ENCODE measurements at places on chromosomes 11 and 22.

DNA sequence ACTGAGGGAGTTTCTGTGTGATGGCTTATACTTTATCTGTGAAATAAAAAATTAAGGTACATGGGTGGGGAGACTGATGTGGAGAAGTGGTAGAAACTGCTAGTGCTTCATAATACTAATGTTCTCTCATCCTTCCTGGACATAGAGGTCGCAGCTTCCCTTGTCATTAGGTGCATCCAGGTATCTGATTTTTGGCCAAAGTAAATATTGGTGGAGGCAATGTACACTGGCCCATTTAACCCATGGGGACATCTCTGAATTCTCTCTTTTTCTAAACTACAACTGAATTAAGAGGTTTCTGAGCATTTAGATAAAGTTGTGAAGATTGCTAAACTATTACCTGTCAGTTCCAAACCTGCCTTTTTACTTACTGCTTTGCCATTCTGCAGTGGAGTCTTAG is 140.9 kb upstream of the CHORDC1 start:
- DNase-seq = no peak
- H3K4me3 ChIP-seq = no peak overlapping the region
- H3K27ac ChIP-seq = no peak overlapping the region
- H3K4me1 ChIP-seq = no peaks in the 10 kb centered on the region

DNA sequence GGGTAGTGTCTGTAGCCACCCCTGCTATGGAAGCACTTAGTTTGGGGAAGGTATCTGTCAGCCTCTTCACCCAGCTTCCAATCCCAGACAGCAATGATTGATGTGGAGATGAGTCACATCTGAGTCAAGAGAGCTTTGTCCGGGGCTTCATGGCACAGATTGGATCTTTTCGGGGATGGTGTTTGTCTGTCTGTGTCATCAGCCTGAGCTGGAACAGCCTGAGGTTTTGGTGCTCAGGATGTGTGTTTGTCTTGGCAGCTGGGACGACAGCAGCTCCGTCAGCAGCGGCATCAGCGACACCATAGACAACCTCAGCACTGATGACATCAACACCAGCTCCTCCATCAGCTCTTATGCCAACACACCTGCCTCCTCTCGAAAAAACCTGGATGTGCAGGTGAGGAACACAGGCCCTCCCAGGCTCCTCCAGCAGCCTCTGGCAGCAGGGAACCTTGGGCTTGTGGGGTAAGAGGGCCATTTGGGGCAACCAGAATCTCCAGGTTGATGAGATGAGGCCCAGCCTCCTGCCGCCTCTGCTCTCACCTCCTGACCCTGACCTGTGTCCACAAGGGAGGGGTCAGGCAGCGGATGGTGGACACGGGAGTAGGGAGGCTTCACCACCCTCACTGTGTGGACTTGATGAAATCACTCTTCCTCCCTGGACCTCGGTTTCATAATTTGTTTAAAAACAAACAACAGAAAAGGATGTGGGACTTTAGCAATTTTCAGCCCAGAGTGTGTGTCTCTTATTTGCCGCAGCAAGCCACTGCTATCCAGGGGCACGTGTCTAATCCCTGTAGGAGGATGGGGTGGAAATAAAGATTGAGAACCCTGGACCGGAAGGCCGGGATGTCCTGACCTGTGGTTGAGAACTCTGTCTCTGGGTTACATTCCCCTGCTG is 124.3 kb downstream of the DBX1 start:
- H3K27me3 ChIP-seq = no peaks in the 10 kb centered on the region
- no peaks in the 10 kb centered on the region for H3K4me1 ChIP-seq
- no peak for DNase-seq
- H3K4me3 ChIP-seq = no peak overlapping the region

- no peaks in the 10 kb centered on the region for H3K4me1 ChIP-seq
- no peak overlapping the region for H3K27ac ChIP-seq
- no peaks in the 10 kb centered on the region for H3K27me3 ChIP-seq
Measured at GRCh38 chr22:30113494-30113893, 33.2 kb downstream of the HORMAD2 start.

DNA sequence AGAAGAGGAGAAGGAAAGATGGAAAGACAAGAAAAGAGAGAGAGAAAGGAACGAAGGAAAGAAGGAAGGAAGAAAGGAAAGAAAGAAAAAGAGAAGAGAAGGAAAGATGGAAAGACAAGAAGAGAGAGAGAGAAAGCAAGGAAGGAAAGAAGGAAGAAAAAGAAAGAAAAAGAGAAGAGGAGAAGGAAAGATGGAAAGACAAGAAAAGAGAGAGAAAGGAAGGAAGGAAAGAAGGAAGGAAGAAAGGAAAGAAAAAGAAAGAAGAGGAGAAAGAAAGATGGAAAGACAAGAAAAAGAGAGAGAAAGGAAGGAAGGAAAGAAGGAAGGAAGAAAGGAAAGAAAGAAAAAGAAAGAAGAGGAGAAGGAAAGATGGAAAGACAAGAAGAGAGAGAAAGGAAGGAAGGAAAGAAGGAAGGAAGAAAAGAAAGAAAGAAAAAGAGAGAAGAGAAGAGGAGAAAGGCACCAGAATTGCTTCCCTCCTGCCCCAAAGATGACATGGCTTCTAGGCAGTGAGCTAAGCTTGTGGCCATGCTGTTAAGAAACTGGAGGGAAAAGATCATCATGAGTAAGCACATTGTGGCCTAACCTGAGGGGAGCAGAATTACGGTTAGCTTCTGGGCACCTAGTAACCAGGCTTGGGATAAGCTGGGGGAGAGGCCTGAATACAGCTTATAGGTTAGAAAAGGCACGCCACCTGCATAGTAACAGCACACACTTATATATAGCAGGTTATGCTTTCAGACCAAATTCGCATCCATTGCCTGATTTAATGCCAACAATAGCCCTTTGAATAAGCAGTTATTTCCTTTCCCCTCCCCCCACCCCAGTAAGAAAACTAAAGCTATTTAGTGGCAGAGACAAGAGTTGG is 2.3 kb upstream of the ST3GAL4 start:
- no peak for DNase-seq
- H3K27me3 ChIP-seq = no peaks in the 10 kb centered on the region
- H3K27ac ChIP-seq = peak overlapping the region; percentile 14
- H3K4me1 ChIP-seq = peaks cover 66% of the 10 kb centered on the region

DNA sequence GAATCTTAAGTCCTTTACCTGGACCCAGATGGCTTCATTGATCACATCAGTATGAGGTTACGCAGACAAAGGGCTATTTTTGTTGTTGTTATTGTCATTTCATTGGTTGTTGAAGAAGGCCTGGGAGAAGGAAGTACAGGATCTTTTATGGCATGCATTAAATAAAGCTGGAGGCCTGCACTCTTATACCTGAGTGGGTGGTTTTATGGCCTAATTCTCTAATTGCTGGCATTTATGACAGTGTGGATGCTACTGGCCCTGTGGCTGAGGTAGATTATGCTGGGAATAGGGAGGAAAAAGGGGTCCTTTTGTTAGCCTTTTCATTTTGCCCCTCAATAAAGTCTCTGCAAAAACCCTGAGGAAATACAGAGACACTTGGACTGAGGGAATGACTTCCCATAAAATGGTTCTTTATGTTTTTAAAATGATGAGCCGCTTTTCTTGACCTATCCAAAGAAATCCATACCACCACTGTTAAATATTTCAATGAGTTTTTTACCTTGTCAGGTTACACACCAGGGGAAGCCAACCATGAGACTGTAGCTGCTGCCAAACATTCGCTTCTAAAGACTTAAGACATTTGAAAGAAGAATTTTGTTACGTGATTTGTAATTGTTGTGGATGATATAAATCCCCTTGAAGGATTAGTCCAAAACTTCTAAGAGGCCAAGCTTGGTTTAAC is 6.8 kb downstream of the KMT2A start:
- peaks cover 24% of the 10 kb centered on the region for H3K4me1 ChIP-seq
- no peak for DNase-seq
- H3K36me3 ChIP-seq = peaks cover 4% of the 10 kb centered on the region
- H3K27me3 ChIP-seq = no peaks in the 10 kb centered on the region
- no peak overlapping the region for H3K27ac ChIP-seq

GRCh38 chr11:130031945-130032344 is 29.3 kb upstream of the PRDM10 start:
- no peak for DNase-seq
- H3K27me3 ChIP-seq = no peaks in the 10 kb centered on the region
- no peak overlapping the region for H3K4me3 ChIP-seq

- no peaks in the 10 kb centered on the region for H3K36me3 ChIP-seq
- no peaks in the 10 kb centered on the region for H3K27me3 ChIP-seq
- H3K4me1 ChIP-seq = peaks cover 11% of the 10 kb centered on the region
- H3K4me3 ChIP-seq = peak overlapping the region; percentile 59
Measured at GRCh38 chr11:18705651-18706281, 7.2 kb downstream of the TMEM86A start.

DNA sequence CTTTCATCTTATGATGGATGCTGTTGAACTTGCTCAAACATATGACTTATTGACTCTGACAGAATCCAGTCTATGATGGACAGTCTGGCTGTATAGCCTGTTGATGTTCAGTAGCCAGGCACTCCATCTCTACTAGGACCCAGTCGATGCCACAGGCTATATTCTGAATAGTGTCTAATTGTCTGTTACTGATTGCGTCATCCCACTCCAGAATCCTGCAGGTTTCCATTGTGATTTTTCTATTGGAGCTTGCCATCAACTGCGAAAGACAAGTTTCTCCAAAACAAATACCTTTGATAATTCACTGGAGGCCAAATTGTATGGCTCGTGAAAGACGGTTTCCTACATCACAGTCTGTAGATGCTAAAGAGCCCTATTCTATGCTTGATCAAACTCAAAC is 481.7 kb upstream of the CHORDC1 start:
- no peaks in the 10 kb centered on the region for H3K36me3 ChIP-seq
- no peak for DNase-seq
- H3K4me3 ChIP-seq = no peak overlapping the region

DNA sequence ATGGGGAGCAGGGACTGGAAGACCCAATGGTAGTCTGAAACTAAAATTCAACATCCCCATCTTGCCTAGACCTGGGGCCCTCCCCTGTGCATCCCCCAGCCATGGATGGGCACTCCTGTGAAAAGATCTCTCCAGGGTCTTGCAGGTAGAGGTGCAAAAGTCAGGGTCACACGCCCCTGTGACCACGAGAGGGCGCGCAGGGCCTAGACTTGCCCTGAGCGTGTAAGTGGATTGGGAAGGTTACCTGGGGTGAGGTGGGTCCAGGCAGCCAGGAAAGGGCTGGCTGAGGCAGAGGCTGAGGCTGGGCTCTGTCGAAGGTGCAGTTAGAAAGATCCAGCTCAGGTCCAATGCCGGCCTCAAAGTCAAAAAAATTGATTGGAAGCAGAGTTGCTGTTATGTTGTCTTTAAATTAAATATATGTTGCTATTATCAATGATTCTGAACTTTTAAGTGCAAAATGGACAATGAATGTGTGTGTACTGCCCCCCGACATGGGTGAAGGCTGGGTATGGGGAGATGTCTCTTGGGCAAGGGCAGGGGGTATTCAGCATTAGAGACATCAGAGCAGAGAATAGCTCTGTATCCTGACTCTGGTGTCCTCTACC is 4.8 kb upstream of the POU2F3 start:
- no peak for DNase-seq
- H3K36me3 ChIP-seq = no peaks in the 10 kb centered on the region
- H3K27me3 ChIP-seq = peaks cover 41% of the 10 kb centered on the region
- H3K27ac ChIP-seq = no peak overlapping the region

DNA sequence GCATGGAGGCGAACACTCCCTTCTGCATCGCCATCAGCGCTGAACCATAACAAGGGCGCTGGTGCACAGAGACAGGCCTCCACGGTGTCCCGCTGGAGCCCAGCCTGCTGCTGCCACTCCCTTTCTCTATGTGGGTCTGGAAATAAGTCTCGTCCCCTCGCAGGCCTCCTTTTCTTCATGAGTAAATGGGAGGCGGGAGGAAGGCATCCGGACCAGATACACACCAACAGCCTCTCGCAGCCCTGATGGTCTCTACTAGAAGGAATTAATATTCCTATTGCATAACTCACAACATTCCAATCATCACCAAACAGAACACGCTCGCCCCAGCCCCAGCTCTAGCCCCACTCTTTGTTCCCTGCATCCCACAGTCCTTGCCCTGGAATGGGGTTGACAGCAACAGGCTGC is 14.9 kb downstream of the RASD2 start:
- no peaks in the 10 kb centered on the region for H3K4me1 ChIP-seq
- H3K27ac ChIP-seq = no peak overlapping the region
- no peak overlapping the region for H3K4me3 ChIP-seq
- H3K36me3 ChIP-seq = no peaks in the 10 kb centered on the region
- H3K27me3 ChIP-seq = no peaks in the 10 kb centered on the region
- no peak for DNase-seq

DNA sequence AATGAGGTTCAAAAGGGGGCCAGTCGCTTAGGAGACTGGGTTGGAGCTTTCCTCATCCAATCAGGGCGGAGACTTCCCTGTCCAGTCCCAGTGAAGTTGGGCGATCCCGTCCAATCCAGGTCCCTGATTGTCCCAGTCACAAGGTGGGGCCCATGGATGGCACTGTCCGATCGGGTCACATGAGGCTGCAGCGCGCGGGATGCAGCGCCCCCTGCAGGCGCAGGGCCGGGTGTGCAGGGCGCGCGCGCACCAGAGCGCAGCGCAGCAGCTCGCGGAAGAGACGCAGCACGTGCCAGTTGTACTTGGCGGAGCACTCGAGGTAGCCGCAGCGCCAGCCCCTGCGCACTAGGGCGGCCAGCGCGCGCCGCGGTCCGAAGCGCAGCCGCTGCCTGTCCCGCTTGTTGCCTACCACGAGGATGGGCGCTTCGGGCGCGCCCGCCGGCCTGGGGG is 2.3 kb downstream of the RASL10A start:
- peaks cover 9% of the 10 kb centered on the region for H3K27me3 ChIP-seq
- H3K4me3 ChIP-seq = no peak overlapping the region
- H3K36me3 ChIP-seq = no peaks in the 10 kb centered on the region
- no peak for DNase-seq
- no peak overlapping the region for H3K27ac ChIP-seq

- no peak for DNase-seq
- H3K27ac ChIP-seq = no peak overlapping the region
- no peaks in the 10 kb centered on the region for H3K36me3 ChIP-seq
- no peak overlapping the region for H3K4me3 ChIP-seq
Measured at GRCh38 chr11:127943763-127944162, 643.6 kb downstream of the ETS1 start.

GRCh38 chr11:76885390-76886097 is 24.8 kb downstream of the ACER3 start:
- H3K4me3 ChIP-seq = no peak overlapping the region
- DNase-seq = no peak
- H3K27me3 ChIP-seq = no peaks in the 10 kb centered on the region
- H3K36me3 ChIP-seq = peaks cover 7% of the 10 kb centered on the region
- peaks cover 12% of the 10 kb centered on the region for H3K4me1 ChIP-seq
- H3K27ac ChIP-seq = no peak overlapping the region

GRCh38 chr11:32466279-32466915 is 31.1 kb upstream of the WT1 start:
- no peaks in the 10 kb centered on the region for H3K4me1 ChIP-seq
- no peak overlapping the region for H3K4me3 ChIP-seq
- no peaks in the 10 kb centered on the region for H3K36me3 ChIP-seq
- no peaks in the 10 kb centered on the region for H3K27me3 ChIP-seq
- H3K27ac ChIP-seq = no peak overlapping the region

DNA sequence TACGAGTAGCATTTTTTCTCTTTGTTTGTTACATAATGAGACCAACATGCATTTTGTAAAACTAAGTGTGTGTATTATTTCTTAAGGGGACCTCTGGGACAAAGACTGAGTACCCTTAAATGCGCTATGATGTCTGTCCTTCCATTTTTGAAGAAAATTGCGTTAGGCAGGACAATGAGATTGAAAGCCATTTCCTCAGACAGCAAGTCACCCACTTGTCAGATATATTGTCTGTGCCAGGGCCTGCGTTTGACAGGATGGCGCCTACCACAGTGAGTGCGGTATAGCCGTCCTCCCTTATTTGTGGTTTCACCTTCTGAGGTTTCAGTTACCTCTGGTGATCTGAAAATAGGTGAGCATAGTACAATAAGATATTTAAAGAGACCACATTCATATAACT is 2.2 kb downstream of the AP2A2 start:
- H3K27ac ChIP-seq = peak overlapping the region; percentile 94
- H3K36me3 ChIP-seq = no peaks in the 10 kb centered on the region
- H3K27me3 ChIP-seq = no peaks in the 10 kb centered on the region
- no peak overlapping the region for H3K4me3 ChIP-seq
- H3K4me1 ChIP-seq = peaks cover 27% of the 10 kb centered on the region
- DNase-seq = no peak
